ENCODE measurements at places on chromosomes 4 and X. TPM values are rescaled to one million over a fixed set of nuclear protein-coding genes. Genes with fewer than 3 reads are reported as not detected.

- no peak for DNase-seq
Measured at GRCh38 chr4:105598052-105598451, 45.6 kb downstream of the ARHGEF38 start.

COX7B gene
- 174 TPM for total RNA-seq

GRCh38 chrX:1537031-1537715, at the start of gene P2RY8:
P2RY8 (minus strand) TSS chrX:1537185; CDS start chrX:1466558, 70,627 bp downstream.
- peak; percentile 72 for DNase-seq

DNA sequence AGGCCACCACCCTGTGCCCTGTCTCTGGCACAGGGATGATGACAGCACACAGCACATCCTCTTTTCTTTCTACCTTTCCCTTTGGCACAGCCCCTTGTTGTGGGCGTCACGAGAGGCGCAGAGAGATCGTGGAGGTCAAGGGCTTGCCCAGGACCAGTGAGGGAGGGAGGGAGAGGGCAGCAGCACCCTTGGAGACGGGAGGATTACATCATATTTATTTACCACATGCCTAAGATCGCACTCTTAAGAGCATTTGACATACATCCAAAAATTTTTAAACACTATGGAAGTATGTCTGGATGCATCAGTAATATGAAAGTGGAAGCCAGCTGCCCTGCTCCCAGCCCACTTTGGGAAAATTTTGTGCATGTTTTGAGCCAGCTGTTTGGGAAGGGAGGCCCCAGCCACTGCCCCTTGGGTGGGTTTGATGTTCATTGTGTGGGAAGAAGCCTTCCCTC, 12.7 kb downstream of the WFS1 start:
- DNase-seq = no peak

AFF2 gene
- 13.4 TPM for total RNA-seq

ENPEP gene
- 7.5 TPM for total RNA-seq

DNA sequence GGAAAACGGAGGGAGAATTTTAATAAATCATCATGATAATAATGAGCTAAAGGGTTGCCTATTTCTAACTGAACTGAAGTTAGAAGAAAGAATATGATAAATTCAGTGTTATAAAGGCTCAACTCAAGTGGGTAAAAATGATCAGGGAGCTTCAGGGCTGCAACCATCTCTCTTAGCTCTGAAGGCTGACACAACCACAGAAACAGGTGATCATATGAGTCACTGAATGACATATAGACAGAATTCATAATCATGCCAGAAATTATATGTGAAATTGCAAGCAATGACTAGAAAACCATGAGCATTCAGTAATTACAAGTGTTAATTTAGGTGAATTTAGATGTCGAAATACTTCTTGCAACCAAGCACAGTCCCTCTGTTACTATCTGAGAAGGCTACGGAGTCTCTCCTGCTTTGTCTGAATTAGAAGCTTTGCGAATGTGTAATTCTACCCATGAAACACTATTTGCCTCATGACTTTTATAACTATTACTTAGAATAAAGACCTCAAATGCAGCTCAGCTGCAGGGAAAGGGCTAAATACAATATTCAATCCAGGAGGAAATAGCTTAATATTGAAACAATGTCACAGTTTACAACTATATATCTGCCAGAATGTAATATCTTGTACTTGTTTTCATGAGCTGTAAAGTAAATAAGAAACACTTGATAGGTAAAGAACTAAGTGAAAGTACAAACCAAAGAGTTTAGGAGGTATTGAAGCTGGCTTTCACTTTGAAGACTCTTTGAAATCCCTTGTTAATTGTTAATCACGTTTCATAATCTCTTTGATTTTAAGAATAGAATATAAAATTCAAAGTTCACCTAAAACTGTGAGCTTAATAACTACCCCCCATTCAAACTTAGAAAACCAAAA, 1972.6 kb downstream of the ARAP2 start:
- DNase-seq = no peak

- DNase-seq = no peak
Measured at GRCh38 chr4:136637071-136637777, 895.1 kb downstream of the PCDH18 start.

DNA sequence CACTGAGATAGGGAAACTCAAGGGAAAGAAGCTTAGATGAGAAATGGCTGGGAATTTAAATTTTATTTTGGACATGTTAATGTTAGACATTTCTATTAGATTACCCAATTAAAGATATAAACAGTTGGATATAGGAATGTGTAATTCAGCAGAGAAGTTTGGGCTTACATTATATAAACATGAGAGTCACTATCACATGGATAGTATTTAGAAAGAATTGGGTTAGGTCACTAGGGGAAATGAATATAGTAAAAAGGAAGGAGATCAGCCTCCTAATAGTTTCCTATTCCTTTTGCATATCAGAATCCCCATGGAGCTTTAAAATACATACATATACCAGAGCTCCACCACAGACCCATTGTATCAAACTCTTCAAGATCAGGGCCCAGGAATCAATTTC, 19.6 kb upstream of the CXCL5 start:
- DNase-seq = no peak

GRCh38 chr4:179666226-179666625, 2224.0 kb upstream of the AGA start:
- no peak for DNase-seq

DNA sequence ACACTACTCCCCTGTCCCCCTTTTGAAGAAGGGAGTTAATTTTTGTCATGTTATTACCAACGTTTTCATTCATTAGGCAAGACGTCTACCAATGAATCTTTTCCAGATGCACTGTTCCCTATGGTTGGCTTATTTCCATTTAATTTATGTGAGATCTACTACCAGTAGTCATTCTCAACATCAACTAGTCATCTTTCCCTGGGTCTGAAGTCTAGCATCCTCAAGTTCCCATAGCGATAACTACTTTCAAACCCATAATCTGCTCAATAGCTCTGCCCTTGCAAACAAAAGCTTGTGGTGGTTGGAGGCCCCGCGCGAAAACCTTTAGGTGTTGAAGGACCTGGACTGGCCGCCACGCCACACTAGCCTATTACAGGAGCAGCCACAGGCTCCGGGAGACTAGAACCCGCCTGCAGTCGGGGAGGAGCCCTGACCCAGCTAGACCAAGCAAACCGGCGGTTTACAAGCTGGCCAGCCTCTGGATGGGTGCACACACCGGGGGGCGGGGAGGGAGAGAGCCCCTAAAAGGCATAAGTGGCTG, 746 bp downstream of the PPAT start:
- DNase-seq = no peak

DNA sequence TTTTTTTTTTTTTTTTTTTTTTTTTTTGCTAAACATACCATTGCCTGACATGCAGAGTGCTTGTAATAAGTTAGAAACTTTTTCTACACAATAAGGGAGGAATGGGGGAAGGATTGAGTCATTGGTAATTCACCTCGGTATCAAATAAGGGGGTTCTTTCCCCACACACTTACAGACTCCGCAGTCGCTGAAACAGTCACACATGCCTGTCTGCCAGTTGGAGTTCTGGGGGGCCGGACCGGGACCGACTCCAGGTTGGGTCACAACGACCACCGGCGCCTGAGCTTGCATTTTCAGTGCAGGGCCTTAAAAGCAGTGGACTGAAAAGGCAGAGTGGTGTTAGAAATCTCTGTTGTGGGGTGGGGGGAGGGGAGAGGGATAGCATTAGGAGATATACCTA, 6.9 kb downstream of the PLAC8 start:
- DNase-seq = no peak

DNA sequence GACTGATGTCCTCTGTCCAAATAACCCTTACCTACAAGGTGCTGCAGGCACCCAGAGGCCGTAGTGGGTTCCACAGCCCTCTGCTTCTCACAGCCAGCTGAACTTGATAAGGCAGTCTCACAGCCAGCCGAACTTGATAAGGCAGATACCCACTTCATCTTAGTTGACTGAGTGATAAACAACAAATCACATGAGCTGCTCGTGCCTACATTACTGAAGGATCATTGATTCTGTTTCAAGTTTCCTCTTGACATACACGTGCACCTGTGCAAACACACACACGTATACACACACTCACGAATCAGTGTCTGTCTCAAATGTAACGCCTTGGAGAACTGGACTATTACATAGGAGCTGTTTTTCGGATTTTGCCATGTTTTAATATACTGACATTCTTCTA, 276.3 kb downstream of the DCTD start:
- no peak for DNase-seq

DNA sequence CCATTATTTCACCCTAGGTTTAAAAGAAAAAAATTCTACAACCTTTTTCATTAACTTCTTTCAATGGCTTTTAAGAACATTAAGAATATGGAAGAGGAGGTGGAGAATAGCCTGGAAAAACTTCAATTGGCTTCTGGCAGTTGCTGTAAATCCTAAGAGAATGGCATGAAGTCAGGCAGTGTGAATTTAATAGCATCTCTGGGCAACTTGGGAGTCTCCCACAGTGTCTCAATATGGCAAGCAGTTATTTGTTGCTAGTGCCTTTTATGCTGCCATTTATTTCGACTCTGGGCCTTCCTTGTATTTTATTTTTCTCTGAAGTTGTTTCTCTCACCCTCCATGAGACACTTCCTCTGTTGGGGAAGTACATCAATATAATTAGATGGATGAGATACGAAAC, 322.1 kb downstream of the CBLL2 start:
- no peak for DNase-seq

ESX1 gene
- total RNA-seq = not detected

DNA sequence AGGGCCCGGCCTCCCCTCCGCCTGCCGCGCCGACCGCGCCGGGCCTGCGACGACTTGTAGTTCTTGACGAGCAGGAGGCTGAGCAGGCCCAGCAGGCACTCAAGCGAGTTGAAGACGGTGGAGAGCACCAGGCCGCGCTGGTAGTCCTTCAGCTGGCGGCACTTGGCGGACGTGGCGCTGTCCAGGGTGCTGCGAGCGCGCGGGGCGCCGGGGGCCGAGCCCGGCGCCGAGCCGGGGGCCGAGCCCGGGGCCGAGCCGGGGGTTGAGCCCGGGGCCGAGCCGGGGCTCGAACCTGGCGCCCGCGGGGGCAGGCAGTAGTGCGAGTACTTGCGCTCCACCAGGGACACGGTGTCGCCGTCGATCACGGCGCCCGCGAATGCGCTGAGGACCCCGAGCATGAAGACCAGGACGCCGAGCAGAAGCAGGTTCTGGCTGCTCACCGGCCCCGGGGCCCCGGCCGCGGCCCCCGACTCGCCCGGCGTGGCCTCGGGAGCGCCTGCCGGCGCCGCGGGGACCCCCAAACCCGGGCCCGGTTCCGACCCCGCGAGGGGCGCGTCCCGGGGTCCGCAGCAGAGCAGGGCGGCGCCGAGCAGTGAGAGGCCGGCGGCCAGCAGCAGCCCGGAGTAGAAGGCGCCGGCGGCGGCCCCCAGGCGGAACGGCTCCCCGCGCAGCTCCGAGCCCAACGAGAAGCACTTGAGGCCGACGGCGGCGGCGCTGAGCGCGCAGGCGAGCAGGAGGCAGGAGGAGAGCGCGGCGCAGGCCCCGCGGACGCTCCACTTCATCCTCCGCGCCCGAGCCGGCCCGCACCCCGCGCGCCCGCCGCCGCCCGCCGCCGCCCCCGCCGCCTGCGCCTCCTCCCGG, 584 bp downstream of the TMEM271 start:
- no peak for DNase-seq

GPR50 gene
- total RNA-seq = not detected

DNA sequence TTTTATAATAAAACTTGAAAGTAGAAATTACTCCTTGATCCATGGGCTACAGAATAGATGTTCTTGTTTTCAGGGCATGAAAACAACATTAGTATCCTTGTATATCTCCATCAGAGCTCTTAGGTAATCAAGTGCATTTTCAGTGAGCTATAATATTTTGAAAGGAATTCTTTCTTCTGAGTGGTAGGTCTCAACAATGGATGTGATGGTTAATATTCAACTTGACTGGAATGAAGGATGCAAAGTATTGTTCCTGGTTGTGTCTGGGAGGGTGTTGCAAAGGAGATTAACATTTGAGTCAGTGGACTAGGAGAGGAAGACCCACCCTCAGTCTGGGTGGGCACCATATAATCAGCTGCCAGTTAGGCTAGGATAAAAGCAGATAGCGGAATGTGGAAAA, 100.1 kb downstream of the LCORL start:
- no peak for DNase-seq
